Caudate nucleus (tissue), 63 donors: ENCODE measurements at places on chromosomes 7 and 10.

DNA sequence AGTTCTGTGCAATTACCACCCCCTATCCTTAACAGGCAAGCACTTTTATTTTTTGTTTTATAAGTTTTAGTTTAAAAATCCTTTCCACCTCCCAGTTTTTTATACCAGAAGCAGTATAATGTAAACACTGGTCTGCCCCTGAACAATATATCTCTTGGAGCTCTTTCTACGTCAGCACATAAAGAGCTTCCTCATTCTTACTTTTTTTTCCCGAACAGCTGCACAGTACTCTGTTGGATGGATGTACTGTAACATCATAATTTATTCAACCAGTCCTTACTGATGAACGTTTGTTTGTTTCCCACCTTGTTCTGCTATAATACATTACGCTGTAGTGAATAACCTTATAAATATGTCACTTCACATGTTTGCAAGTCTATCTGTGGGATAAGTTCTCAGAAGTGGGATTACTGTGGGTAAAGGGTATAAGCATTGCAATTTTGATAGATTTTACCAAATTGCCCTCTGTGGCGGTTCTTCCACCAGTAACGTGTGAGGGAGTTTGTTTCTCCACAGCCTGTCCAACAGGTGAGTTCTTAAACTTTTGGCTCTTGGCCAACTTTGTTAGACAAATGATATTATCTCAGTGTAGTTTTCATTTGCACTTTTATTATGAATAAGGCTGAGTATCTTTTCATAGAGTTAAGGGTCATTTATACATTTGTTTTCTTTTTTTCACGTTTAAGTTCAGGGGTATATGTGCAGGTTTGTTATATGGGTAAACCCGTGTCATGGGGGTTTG is 32.8 kb downstream of the ADRA2A start:
- DNase-seq, result no peak

GRCh38 chr10:133309720-133310398 is 1.1 kb downstream of the ZNF511 start:
- DNase-seq, result no peak

GRCh38 chr10:16843252-16843870 is 26.1 kb upstream of the RSU1 start:
- no peak for DNase-seq

DNA sequence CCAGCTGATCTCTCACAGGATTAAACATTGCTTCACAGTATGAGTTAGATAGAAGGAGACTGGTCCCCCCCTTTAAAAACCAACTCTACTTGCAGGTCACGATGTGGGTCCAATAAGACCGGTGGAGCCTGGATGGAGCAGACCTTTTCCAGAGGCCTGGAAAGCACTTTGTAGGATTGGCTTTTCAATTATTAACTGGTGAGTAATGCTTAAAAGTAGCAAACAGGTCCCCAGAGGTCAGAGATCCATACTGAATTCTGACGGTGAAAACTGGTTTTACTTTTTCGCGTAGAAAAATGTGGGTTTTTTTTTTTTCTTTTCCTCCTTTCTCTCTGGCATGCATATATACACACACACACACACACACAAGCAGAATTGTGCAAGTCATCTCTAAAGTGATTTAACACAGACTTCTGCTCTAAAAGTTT is 74.9 kb upstream of the OGDHL start:
- no peak for DNase-seq

- no peak for DNase-seq
These were observed 89.2 kb upstream of the JAZF1 start for GRCh38 chr7:28269700-28270361.

- no peak for DNase-seq
These were observed 173.6 kb downstream of the ARHGAP12 start for GRCh38 chr10:31754803-31755624.
